Mesothelial cell of epicardium (in vitro differentiated cells): ENCODE measurements at places on chromosomes 16 and 17.

DNA sequence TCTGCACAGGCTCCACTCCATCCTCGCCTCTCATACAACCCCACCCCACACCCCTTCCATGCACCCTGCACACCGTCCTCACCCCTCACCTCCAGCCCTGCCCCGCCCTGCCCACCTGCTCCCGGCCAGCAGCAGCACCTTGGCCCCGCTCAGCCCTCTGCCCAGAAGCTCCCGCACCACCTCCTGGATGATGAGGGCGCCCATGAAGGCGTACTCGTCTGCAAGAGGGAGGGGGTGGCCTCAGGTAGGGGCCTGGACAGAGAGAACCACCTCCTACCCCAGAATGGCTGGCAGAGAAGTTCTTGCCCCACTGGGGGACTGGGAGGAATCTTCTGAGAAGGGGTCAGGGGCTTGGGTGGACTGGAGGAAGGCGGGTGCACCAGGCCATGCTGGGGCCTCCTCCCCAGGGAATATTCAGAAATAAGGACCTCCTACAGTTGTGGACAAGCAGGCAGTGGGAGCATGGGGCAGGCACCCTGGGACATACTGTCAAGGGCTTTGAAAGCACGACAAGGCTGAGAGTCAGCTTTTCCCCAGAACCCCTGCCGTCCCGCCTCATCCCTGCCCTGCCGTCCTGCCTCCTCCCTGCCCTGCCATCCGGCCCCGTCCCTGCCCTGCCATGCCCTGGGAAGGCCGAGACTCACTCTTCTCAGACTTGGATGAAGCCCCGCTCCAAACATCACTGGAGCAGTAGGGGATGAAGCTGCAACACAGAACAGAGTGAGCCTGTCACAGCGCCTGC, 3.1 kb downstream of the NOTUM start:
- DNase-seq, result no peak

DNA sequence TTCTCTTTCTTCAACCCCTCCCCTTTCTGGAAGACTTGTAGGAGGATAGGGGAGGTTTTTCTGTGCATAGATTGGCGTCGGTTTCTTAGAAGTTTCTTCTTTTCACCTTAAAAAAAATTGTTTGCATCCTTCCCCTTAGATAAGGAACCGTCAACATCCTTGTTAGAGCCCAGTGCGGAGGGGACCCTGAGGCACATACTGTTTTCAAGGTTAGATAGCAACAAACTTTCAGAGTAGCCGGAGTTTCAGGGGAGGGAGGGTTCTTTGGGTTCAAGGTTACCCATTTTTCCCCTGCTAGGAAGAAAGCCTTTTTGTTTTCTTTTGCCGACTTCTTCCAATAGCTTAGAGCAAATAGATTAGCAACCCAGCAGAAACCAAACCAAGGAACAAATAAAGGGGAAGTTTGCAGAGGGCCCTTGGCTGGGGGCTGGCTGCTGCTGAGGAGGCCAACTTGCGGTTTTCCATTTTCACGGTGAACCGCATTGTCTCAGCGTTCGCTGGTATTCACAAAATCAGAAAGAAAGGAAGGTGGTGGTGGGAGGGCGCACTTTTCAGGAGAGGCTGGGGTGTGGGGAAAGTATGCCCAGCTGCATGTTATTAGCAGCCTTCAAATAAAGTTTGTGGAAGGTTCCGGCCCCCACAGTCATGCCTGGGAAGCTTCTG, 28.8 kb downstream of the MSI2 start:
- DNase-seq, result no peak

DNA sequence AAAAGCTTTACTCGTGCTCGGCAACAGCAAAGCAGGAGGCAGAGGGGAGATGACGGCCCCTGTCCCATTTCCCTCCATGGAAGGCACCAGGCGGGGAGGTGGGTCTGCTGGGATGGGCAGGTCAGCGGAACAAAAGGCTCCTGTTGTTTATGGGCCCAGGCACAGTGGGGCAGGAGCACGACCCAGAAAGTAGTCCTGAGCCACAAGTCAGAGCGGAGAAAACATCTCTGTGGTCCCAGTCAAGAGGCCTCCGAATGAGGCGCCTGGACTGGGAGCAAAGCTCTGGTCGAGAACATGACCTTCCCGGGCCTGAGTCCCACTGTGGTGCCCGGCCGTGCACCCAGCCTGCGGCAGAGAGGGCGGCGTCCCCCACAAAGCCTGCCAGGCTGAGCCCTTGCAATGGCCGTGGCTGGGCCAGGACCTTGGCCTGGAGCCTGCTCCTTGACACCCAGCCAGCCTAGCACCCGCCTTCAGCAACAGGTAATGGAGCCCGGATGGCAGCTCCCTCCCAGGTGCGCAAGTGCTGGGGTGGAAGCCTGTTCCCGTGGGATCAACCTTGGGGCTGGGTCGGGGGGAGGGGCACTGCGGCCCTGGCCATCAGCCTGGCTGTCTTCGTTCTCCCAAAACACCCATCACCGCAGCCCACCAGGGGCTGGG, 3.6 kb downstream of the RFNG start:
- DNase-seq, result no peak

DNA sequence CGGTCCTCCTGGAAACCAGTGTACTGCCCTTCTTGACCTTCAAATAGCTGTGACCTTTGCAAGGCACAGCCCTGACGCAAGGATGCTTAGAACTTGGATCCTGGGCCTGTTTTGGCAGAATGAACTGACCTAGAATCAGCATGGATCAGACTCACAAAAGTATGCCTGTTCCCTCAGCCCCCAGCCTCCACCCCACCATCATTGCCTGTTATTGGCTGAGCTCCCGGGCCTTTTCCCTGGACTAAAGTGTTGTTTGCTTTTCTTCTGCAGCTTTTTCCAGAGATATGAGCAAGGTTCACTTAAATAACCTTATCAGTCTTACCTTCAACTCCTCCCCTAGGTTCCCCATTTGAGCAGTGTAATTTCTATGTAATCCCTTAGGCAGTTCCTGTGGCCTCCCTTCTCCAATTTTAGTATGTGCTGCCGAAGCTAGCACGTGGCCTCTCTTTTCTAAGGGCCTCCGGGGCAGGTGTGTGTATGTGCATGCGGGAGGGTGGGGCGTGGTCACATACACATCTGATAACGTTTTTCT, 347.4 kb downstream of the MAF start:
- no peak for DNase-seq

DNA sequence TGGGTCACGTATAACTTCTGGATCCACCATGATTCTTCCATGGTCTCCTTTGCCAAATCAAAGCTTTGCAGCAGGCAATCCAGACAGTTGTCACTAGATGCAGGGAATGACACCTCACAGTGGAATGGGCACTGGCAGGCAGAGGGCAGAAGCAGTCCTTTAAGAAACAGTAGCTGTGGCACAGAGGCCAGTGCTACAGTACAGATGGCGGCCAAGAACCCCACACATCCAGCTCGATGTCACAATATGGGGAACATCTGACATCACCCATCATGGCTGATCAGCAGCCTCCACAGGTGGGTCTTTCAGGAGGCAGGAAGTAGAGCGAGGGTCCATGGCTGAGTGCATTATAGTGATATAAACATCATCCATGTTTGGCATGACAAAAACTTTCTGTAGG, 18.8 kb upstream of the ERN1 start:
- no peak for DNase-seq
